Daoy (cell line): ENCODE measurements at places on chromosomes 2 and 18. TPM values are rescaled to one million over a fixed set of nuclear protein-coding genes. Genes with fewer than 3 reads are reported as not detected.

- no peak for DNase-seq
Observed at GRCh38 chr18:43514747-43515146, 237.5 kb upstream of the SYT4 start.

- DNase-seq = no peak
Observed at GRCh38 chr2:160408959-160409291, 84.7 kb downstream of the RBMS1 start.

DNA sequence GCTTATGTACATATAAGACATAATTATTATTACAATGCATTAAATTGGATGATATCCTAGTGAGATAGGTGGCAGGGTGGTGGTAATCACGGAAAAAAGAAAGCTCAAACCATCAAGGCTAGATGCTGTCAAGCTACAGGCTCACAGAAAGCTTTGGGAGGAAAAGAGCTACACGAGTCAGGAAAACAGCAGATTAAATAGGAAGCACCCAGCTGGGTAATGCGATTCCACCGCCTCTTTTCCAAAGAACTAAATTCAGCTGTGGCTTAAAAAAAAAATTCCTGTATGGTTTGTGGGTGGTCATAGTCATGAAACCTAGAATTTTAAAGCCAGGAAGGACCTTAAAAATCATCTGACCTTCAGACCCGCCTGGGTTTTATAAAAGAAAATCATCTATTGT is 23.7 kb upstream of the PTPN4 start:
- DNase-seq = no peak

- no peak for DNase-seq
Observed at GRCh38 chr2:235810846-235811245, 317.0 kb downstream of the AGAP1 start.

DNA sequence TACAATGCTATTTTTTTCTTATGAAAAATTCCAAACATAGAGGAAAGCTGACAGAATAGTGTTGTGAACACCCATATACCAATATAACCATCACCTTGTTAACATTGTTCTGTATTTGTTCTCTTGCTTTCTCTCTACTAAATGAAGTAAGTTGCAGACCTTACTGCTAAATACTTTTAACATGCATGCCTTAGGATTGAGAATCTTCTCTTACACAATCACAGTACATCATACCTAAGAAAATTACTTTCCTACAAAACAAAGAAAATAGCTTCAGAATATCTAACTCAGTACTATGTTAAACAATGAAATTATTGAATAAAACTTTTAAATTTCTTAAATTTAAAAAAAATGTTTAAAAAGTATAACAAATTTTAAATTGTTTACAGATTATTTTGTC is 136.5 kb downstream of the UBR3 start:
- DNase-seq = no peak

- DNase-seq = no peak
Observed at GRCh38 chr2:101912545-101912944, 79.2 kb upstream of the IL1R2 start.

DNA sequence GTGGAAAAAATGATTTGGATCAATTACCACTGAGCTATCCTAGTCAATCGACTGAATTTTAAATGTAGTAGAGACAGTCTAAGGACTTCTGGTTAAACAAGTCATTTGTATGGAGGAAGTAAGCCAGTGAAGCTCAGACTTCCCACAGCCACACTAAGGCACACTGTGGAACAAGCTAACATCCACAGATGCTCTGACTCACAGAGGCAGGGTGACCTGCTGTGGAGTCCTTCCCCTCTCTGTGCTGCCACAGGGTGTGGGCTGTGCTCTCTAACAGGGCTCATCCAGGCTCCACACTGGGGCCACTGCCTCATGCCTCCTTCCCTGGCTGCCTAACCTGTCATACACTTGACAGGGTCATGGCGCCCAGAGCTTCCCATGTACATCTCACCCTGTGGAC is 351.0 kb downstream of the GALR1 start:
- no peak for DNase-seq

GRCh38 chr18:36536426-36536825 is 238.9 kb downstream of the FHOD3 start:
- DNase-seq = no peak

Gene ZSWIM2
- total RNA-seq = not detected in 2 replicates

Gene RTP5
- not detected in 2 replicates for total RNA-seq

Gene RESP18
- total RNA-seq = not detected in 2 replicates

Gene SIX3
- total RNA-seq = 0.24 TPM in 1 of 2 replicates, not detected in the other
